ENCODE measurements at places on chromosomes 1 and 21.

- no peak for DNase-seq
Measured at GRCh38 chr1:221683681-221684080, 58.2 kb downstream of the DUSP10 start.

DNA sequence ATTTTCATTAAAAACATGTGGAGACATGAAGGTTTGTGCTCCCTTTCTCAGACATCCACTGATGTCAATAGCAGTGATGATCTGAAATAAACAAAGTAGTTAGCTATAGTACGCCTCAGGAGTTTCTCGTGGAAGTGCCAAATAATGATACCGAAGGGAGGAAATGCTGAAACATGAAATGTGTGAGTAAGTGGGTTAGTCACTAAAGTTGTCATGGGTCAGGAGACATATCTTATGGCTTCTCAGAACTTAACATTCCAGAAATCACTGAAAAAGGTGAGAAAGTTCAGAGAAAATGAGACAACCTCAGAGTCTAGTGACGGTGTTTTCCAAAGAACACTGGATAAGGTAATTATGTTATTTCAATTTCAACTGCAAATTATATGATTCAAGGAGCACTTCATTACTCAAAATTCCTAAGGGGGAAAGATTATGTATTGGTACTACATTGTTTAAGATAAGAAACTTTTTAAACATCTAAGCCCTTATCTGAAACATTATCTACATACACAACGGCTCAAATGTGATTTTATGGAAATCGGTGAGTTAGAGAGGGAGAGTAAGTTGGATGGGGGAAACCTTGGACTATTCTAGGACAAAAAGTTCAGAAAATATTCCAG lies 20.6 kb downstream of the NIBAN1 start:
- peak; percentile 27 for DNase-seq

DNA sequence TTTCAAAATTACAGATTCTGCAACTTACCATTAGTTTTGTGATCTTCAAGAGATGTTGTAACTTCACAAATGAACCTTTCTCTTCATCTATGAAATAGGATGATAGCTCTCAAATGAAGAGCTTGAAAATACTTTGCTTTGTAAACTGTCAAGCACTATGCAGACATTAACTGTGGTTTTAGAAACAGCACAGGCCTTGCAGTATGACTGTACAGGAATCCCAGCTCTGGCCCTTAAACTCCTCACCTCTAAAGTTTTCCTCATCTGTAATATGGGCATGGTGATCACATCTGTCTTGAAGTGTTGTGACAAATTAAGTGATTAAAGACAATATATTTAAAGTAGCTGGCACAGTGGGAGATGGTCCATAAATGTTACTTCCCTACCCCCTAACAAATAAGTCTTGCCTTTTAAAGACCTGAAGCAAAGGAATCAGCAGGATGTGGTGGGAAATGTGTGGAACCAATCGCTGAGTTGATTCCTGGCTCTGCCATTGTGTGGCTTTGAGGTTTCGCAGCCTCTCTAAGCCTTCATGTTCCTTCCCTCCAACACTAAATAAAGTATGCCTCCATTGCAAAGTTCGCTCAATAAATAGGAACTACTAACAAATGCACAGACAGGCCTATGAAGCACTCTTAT lies 5.5 kb upstream of the PTP4A2 start:
- no peak for DNase-seq

DNA sequence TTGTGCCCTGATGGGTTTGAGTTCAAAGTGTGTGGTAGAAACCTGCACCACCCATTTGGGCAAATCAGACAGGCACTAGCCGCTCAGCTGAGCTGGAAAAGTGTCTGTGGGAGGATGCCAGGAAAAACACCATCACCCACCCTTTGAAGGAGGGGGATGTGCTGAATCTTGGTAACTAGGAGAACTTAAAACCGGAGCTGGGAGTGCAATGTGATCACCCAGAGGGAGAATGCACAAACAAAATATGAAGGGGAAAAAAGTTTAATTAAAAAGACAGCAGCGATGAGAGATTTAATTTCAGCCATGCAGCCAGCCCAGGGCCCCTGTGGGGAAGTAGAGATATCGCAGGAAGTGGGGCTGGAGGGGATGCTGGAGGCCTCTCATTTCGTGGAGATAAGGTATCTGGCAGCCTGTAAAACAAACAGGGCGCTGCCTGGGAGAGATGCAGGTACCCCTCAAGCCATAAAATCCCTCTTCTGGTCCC lies 86.8 kb upstream of the BCAR3 start:
- DNase-seq: no peak

DNA sequence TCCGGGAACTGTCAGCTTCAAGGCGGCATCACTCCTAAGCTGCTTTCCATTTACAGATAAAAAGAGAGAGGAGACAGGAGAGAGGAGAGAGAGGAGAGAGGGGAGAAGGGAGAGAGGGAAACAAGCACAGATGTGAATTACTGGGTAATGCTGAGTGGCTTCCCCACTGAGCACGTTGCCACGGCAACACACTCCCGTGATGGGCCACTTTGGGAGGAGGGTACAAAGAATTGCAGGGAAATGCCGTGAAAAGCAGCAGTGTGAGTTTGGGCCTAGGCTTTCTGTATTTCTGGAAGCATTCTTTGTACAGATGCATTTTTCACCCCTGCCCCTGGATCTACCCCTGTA lies 128.0 kb upstream of the IRF2BP2 start:
- no peak for DNase-seq

DNA sequence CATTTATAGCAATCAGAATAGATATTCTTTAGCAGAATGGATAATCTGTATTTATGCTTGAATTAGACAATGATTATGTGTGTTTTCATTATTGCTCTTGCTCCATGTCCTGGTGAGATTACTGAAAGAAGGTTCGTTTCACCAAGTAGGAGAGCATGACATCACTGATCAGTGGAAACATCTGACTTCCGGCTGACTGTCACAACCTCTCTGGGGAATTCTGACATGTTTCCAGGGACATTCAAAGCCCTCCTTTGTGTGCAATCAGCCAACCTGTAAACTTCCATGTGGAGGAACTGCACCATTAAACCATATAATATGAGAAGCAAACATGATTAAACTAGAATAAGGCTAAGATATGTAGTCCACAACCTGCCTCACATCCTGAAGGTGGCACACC lies 424.8 kb upstream of the ADGRL4 start:
- no peak for DNase-seq

DNA sequence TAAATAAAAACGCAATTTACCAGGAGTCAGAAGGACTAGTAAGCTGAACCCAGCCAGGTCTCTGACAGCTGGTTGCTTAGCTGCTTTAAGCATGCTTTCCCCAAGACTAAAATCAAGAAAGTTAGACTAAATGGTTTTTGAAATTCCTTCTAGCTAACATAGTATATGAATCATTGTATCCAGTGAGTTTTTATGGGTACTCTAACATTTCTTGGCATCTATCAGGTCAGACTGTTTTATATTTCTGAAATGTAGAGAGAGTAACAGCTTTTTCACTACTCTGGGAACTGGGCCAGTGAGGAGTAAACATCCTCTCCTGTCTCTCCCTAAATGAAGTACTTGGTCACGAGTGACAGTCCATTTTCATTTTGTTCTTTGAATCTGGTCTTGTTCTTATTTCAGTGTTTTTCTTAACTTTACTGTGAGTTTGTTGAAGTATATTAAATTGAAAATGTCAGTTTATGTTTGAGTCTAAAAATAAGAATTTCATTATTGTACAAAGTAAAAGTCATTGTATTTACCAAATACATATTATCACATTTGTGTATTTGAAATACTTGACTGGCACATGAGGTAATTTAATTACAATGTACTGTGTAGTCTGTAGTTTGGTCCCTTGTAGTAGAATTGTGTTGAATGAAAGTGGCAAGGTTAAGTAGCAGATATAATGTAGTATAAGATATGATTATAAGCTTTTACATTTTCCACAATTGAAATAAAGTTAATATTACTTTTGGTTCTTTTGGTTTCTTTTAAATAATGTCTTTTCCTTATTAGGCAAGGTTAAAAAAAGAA lies 47.6 kb downstream of the PKN2 start:
- DNase-seq: peak; percentile 45

DNA sequence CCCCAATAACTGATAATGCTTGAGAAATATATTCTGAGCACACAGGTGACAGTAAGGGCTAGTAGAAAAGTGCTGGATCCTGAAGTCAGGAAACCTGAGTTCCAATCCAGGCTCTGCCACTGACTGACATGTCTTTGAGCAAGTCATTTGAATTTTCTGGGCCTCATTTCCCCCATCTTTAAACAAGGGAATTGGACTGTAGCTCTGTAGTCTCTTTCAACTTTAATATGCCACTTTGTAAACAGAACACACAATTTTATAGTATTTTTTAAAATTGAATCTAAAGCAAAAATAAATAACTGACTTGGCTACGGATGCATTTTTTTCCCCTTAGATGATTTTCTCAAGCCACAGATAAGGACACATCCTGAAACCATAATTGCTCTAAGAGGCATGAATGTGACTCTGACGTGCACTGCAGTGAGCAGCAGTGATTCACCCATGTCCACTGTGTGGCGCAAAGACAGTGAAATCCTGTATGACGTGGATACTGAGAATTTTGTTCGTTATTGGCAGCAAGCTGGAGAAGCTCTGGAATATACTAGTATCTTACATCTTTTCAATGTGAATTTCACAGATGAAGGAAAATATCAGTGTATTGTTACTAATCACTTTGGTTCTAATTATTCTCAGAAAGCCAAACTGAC lies 37.0 kb downstream of the LRIG2 start:
- DNase-seq: peak; percentile 13

GRCh38 chr1:3410142-3410925 lies 44.1 kb upstream of the ARHGEF16 start:
- peak; percentile 84 for DNase-seq

- DNase-seq: peak; percentile 68
Measured at GRCh38 chr1:24635195-24635843, 7.8 kb upstream of the SRRM1 start.

GRCh38 chr1:238961790-238962189 lies 424.6 kb upstream of the CHRM3 start:
- no peak for DNase-seq

DNA sequence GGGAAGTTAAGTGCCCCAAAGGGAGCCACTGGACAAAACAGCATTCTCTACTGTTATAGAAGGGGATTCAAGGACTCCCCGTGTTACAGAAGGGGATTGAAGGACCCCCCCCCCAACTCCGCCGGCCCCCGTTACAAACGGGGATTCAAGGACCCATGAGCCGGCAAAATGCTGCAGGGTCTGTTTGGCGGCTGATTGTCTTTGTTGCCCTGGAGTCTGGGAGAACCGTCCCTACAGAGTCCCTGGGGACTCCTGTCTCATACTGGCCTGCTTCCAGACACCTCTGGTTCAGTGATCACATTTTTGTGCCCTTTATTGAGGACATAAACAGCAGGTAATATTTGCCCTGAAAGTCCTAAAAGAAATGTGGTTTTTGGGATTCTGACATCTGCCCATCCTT lies 96.4 kb downstream of the SYF2 start:
- DNase-seq: no peak

DNA sequence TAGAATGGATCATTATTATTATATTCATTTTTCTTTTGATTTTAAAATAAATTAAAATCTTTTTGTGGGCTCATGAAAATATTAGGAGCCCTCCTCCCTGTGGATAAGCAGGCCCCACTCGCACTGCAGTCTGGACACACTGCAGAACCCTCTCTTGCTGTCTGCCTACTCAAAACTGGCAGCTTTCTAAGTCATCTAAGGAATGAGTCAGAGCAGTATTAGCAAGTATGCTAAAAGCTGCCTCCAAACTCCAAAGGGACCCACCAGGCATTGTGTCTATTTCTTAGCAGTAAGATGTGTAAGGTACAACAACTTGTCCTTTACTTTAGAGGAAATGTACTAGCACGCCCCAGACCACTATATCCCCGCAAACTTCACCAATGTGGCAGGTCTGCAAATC lies 108.8 kb downstream of the SYF2 start:
- DNase-seq: no peak

- DNase-seq: no peak
Measured at GRCh38 chr1:29488794-29489311, 252.5 kb downstream of the PTPRU start.

DNA sequence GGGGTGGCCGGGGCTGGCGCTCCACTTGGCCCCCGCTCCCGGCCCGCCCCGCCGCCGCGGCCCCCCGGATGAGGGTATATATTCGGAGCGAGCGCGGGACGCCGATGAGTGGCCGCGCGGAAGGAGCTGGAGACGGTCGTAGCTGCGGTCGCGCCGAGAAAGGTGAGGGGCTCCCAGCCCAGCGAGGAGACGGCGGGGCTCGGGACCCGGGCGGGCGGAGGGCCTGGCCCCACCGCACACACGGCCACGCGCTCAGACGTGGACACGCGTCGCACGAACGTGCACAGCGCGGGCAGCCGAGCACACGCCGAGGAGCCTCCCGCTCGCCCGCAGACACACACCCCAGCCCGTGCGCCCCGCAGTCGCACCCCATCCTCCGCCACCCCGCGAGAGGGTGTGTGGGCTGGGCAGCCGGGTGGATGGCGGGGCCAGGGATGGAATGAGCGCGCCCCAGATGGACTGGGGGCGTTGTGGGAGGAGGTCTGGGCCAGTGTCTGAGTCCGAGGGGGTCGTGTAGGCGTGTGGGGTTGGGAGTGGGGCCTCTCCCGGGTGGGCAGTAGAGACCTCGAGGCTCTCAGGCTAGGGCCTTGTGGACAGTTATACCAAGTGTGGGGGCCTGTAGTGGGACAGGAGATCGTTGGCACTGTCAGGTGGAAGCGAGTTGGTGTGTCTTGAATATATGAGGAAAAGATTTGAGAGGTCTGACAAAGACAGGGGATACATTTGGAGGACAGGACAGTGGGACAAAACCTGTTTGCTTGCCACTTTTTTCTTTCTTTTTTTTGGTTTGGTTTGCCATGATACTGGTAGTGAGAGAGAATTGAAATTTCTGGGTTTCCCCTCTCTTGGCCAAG lies at the start of gene UAP1:
UAP1 (plus strand) TSS at position 107 of the 854 bp plus-strand sequence. CDS start 4,347 bp downstream, outside the sequence.
- DNase-seq: no peak
